ENCODE measurements at places on chromosomes 1 and 21.

- DNase-seq: no peak
Measured at GRCh38 chr1:36653850-36654249, 171.1 kb upstream of the CSF3R start.

GRCh38 chr1:154434346-154435085 is 29.4 kb downstream of the IL6R start:
- no peak for DNase-seq

DNA sequence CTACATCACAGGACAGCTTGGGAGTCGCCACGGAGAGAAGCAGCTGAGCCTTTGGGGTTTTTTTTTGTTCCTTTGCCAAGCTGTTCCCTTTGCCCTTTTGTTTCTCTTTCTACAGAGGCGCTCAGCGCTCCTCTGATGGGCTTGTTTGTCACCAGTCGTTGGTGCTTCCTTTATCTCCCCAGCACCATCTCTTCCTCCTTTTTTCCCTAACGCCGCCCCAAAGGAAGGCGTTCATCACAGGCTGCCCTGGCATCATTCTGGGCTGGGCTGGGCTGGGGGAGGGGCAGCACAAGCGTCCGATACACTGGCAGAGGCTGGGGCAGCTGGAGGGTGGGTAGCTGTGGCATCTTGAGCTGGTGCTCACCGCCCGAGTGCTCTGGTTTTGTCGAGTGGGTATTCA is 10.5 kb downstream of the IGSF21 start:
- DNase-seq: no peak

DNA sequence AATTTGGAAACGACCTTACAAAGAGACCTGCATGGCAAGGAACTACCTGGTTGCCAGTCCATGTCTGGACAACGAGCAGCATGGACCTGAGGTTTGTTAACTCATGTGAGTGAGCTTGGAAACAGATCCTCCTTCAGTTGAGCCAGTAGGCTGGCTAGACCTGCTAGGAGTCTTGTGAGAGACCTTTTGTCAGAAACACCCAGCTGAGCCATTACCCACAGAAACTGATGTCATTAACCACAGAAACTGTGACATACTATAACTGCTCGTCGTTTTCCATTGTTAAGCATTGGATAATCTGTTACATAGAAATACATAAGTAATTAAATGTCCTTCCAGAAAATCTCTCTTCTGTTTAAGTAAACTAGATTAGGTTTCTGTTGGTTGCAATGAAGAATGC is 211.1 kb upstream of the C21orf91 start:
- DNase-seq: no peak

DNA sequence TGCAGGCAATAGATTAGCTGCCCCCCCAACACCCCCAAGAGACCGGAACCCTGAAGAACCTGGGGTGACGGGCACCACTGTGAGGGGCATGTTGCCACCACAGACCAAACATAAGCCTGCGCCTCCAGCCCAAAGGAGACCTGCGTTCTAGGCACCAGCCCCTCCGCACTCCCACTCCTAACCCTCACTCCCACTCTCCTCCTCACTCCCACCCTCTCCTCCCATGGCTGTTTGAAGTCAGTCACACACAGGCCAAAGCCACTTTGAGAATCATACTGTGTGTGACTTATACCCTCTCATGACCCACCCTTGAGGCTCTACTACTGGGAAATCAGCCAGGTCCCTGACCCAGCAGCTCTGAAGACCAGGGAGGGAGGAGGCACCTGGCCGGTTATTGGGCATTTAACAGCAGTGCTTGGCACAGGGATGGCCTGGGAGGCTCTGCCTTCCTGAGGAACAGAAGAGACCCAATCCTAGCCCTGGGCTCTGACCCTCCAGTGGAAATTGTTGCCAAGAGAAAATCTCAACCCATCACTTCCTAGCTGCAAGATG is 43.5 kb downstream of the FBXO2 start:
- no peak for DNase-seq

DNA sequence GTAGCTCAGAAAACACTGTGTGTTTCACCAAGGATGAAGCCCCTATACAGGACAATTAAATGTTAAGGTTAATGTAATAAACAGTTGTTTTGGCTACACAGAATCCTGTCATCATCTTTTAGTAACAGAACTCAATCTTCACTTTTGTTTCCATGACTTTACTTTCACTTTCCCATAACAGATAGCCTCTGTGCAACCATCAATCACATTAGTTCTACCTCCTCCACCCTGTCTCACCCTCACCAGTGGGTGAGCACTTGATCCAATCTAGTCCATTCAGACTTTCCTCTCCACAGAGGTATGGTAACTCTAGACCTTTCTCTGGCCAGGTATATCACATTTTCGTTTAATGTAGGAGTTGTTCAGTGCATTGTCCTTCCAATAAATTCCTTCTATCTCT is 1018.5 kb downstream of the ADGRL2 start:
- DNase-seq: no peak

GRCh38 chr1:114111731-114112641 is 41.7 kb downstream of the SYT6 start:
- DNase-seq: no peak

Data from SW 1271 (cell line).